ENCODE measurements at places on chromosomes 12 and 14.

GRCh38 chr14:99179506-99179905, 92.5 kb downstream of the BCL11B start:
- DNase-seq: no peak

- DNase-seq: no peak
Observed at GRCh38 chr14:44530475-44530874, 23.4 kb upstream of the FSCB start.

GRCh38 chr14:27090716-27091115, 492.9 kb upstream of the NOVA1 start:
- DNase-seq: no peak

- DNase-seq: peak; percentile 12
Observed at GRCh38 chr12:65306366-65307168, 28.1 kb downstream of the MSRB3 start.

DNA sequence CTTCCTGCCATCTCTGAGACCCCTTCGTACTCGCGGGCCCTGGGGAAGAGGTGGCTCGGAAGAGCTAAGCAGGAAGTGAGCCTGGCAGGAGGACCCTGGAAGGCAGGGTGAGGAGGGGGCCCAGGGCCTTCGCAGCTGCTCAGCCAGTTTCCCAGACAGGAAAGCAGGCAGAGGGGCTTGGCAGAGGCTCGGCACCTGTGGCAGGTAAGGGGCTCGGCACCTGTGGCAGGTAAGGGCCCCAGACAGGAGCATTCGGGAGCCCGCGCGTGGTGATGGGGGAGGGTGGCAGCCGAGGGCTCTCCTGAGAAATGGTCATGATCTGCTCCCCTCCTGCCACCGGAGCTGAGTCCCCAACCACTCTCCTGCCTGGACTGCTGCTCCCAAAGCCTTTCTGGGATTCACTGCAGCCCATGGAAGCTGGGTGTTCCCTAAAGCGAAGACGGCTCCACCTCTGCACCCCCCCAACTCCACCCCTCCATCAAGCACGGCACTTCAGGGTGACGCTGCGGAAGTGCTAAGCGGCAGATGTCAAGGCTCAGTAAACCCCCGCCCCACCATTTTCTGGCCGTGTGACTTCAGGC, 63.2 kb downstream of the PRIMA1 start:
- DNase-seq: no peak

- peak; percentile 84 for DNase-seq
Observed at GRCh38 chr12:124493809-124494750, 73.3 kb downstream of the NCOR2 start.

DNA sequence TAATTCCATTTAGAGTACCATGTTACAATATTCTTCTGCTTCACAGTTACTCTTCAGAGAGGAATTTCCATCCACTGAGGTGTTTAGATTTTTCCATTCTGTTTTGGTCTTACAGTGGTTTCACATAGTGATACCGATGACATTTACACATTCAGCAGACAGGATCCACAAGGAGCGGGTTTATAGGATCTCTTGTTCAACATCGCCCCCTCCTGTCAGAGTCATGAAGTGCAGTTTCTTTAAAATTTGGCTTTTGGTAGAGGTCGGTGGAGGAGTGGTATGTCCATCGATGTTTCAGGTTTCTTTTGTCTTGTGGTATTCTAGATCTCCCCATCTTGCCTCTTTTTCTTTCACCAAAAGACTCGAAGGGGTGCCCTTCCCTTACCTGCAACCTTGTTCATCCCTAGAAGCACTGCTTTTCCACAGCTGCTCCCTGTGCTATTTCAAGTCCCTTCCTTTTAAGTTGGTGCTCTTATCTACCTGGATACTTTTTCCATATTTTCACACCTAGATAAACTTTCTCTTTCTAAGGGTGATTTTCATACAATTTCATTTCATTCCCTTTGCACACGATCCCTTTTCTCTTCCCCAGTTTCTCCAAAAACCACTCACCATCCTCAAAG, 181.3 kb downstream of the ITPR2 start:
- peak; percentile 59 for DNase-seq

DNA sequence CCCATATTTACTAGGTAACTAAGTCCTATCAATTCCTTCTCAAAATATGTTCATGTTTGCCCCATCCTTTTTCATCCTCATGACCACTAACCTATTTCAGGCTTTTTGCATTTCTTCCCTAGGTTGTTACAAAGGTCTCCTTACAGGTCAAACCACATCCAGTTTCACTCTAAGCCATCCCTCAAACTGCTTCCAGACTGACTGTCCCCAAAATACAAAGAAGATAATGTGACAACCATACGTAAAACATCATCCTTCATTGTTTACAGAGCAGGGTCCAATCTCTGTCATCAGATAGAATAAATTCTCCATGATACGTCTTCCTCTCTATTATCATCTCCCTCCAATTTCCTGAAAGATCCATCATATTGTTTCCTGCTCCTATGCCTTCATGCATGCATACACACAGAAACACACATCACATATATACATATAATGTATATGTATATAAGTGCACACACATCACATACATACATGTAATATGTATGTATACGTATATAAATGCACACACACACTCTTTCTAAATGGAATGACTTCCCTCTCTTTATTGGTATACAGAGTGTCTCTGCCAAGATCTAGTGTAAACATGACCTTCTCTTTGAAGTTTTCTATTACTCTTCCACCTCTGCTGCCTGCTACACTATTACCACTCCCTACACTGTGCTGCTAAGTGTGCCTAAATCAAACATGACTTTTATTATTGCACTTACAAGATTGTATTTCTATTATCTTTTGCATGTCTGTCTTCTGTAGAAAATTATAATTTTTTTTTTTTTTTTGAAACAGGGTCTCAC, 30.7 kb upstream of the EPS8 start:
- no peak for DNase-seq

DNA sequence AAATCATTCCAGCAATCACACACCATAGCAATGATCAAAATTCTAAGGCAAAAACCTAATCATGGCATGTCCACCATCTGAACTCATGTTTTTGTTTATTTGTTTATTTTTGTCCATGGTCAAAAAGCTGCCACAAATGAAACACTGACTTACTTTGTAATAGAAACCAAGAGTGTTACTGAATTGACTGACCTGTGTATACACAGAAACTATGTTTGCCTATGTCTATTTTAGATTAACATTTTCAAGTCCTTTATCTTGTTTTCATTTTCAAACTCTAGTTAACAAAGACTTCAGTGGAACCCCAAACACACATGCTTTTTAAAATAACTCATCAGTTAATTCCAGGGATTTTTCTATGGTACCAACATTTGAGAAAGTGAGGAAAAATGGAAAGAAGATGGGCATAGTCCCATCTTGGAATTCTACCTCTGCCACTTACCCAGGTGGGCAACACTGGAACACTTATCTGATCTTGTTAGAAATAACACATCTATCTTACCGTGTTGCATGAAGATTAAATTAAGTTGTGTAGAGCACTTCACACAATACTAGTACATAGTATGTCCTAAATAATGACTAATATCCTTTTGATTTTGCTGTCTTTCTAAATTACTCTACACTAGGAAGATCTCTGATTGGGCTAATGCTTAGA, 6.4 kb downstream of the LUM start:
- DNase-seq: no peak

DNA sequence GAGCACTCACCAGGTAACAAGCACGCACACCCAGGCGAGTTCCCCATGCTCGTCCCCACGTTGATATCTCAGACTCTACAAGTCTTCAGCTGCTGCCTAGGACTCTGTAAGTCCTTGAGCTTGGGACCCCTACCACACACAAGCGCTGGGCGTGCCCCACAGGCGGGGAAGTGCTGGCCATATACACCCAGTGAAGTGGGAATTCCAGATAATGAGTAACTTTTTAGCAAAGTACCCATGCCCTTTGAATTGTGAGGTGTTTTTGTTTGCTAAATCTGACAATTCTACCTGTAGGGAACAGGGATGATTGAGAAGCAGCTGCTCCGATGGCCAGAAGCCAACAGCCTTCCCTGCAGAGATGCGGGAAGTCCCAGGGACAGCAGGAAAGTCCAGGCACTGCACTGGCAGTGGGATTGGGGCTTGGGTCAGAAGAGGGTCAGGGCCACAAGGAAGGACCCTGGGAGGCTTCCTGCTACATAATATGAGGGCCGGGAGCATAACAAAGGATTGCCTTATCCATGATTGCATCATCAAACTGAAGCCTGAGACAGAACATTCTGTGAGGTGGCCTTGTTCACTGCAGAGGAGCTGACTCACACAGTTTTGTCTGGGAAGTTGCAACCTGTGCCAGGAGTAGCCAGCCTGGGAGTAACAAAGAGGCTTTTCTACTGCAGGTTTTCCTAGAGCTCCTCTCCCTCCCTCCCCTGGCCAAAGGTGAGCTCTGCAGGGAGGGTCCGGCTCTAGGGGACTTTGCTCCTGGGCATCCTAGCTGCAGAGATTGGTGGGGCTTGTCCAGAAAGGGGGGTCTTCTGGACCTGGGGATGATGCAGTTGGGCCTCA, 13.2 kb upstream of the SERPINA3 start:
- DNase-seq: no peak

DNA sequence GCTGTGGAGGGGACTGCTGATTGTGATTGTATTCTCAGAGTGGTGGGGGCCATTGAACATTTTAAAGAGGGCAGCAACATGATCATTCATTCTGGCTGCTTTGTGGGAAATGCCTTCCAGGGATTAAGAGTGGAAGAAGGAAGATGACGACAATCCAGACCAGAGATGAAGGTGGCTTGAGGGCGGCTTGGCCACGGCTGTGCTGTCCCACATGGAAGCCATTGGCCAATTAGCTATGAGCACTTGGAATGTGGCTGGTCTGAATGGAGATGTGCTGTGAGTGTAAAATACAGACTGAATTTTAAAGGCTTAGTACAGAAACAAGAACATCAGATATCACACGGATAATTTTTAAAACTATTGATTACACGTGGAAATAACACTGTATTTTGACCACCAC, 19.2 kb upstream of the SLC10A1 start:
- DNase-seq: no peak

GRCh38 chr14:76844223-76844622, 18.0 kb downstream of the LRRC74A start:
- DNase-seq: peak; percentile 84

GRCh38 chr12:111248236-111249017, 120.5 kb downstream of the PHETA1 start:
- no peak for DNase-seq

- no peak for DNase-seq
Observed at GRCh38 chr14:91333650-91334039, 84.0 kb downstream of the CCDC88C start.

GRCh38 chr14:103693515-103693914, 21.7 kb downstream of the XRCC3 start:
- DNase-seq: no peak

GRCh38 chr14:21023817-21024584, 860 bp downstream of the NDRG2 start:
- peak; percentile 27 for DNase-seq

- DNase-seq: no peak
Observed at GRCh38 chr12:43675048-43675904, 83.3 kb downstream of the PUS7L start.

DNA sequence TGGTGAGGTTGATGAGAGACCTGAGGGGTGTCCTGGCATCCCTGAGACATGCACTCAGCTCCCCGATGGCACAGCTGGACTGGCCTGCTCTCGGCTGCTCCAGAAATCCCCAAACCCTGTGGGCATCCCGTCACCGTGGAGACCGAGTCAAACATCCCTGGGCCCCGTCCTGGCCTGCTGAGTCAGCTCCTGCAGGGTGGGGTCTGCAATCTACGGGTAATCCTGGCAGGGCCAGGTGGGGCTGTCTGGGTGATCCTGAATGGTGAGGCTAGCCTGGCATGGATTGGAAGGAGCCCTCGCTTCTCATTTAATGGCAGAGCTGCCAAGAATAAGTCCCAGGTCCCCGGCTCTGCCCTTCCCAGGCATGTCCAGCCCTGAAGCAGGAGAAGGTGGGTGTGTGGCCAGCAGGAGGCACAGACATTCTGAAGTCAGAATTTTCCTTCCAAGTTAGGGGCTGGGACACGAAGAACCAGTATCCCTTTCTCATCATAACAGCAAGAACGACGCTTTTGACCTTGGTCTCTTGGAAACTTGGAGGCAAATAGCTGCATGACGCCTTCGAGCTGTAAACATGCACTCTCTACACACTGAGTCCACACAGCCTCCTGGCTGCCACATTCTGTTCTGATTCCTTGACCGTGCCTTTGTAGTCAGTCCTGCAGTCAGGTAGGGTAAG, 17.7 kb upstream of the SERPINA4 start:
- no peak for DNase-seq

- DNase-seq: no peak
Observed at GRCh38 chr12:51788876-51789275, 59.6 kb downstream of the FIGNL2 start.

DNA sequence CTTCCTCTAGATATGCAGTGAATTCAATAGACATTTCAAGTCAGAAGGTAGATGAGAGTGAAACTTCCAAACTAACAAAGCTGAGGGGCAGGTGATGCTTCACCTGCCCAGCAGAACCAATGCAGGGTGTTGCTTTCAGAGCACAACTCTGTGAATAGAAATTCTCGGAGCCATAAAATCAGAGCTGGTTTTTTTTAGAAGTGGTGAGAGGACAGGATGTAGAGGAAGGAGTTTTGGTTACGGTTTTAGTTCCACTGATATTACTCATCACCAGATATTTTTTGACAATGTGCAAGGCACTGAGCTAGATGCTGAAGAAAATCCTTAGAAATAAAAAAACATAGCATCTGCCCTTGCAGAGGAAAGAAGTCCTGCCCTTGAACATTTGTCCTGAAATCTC, 62.2 kb downstream of the BMP4 start:
- no peak for DNase-seq

DNA sequence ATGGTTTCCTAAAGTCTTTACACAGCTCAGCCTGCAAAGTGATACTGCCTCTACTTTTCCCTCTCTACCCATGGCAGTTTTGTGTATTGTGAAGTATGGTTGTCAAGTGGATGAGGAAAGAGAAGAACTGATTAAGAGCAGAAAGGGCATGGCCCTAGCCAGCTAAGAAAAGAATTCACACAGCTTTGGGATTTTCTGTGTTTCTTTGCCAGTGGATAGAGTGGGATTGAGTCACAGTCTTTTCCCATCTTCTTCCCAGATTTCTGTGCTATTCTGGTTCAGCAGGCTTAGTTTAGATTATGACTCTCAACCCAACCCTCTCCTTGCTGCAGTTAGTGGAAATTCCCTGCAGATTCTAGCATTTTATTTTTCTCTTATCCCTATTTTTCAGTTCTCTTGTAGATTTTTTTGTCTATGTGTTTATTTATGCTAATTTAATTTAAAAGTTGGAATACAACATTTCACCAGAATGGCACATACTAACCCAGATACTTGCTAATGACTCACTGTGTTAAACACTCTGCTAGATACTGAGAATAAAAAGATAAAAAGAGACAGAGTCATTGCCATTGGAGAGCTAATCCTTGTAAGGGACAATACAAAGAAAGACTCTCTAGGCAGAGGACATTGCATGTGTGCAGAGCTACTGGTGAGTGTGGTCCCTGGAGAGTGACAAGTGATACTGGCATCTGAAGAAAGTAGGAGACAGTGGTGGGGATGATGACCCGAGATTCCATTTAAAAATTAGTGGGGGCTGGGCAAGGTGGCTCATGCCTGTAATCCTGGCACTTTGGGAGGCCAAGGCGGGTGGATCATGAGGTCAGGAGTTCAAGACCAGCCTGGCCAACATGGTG, 106.3 kb downstream of the ST8SIA1 start:
- DNase-seq: no peak

Measured in activated CD4-positive, alpha-beta T cell treated with anti-CD3 and anti-CD28 coated beads for 36 hours (primary cell).